ENCODE measurements at places on chromosomes 5 and 9.
A peak's percentile ranks its signal among the peaks of the same experiment; 100 is the strongest.

- DNase-seq: no peak
Observed at GRCh38 chr5:169416583-169417196, 115.8 kb upstream of the SLIT3 start.

DNA sequence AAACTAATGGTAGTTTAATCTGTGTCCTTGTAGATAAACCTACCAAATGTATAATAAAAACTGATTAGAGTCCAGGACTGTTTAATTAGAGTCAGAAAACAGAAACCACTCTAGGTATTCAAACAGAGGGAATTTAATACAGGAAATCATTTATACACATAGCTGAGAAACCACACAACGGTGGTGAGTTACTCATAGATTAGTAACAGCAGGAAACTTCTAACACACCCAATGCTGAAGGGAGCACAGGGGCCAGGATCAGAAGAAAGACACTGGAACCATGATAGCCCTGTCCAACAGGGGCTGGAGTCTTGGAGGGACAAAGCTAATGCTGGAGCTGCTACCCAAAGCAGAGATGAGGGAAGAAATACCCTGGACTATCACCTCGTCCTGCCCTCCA is 321.0 kb downstream of the ACTL7B start:
- no peak for DNase-seq

GRCh38 chr9:7348692-7349091 is 450.9 kb downstream of the DMAC1 start:
- DNase-seq: no peak

GRCh38 chr5:78508186-78508765 is 140.3 kb downstream of the LHFPL2 start:
- no peak for DNase-seq

- no peak for DNase-seq
Observed at GRCh38 chr5:1119312-1119831, 7.5 kb upstream of the SLC12A7 start.

GRCh38 chr5:54874337-54875021 is 110.9 kb downstream of the ESM1 start:
- no peak for DNase-seq

DNA sequence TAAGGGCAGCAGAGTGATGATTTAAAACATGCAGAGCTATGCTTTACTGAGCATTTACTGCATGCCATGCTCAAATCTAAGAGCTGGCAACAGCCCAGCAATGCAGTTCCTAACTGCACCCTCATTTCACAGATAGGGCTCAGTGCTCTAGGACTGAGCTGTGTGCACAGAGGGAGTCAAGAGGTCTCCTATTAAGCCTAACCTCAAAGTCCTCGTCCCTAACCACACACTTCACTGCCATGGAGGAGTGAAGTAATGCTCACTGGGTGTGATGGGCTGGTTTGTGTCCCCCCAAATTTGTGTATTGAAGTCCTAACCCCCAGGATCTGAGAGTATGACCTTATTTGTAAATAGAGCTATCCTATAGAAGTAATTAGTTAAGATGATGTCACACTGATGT is 25.9 kb downstream of the BARX1 start:
- DNase-seq: no peak

- DNase-seq: no peak
Observed at GRCh38 chr5:31346896-31347551, 153.5 kb downstream of the CDH6 start.

- no peak for DNase-seq
Observed at GRCh38 chr5:58649716-58650115, 66.8 kb downstream of the RAB3C start.

DNA sequence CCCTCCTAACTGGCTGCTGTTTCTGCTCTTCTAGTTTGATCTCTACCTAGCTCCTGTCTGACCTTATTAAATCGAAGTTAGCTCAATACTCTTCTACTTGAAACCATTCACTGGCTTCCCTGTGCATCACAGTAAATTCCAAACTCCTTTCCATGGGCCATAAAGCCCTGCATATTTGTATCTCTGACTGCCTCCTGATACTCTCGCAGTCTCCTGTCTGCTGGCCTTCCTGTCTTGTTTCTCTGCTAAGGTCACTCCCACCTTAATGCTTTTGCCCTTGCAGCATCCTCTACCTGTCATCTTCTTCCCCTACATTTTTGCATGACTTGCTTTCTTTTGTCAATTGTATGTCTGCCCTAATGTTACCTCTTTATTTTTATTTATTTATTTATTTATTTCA is 44.8 kb downstream of the SNCAIP start:
- no peak for DNase-seq

- DNase-seq: no peak
Observed at GRCh38 chr5:77360381-77360780, 131.7 kb downstream of the WDR41 start.

GRCh38 chr5:171688696-171689495 is 96.7 kb upstream of the SMIM23 start:
- no peak for DNase-seq

DNA sequence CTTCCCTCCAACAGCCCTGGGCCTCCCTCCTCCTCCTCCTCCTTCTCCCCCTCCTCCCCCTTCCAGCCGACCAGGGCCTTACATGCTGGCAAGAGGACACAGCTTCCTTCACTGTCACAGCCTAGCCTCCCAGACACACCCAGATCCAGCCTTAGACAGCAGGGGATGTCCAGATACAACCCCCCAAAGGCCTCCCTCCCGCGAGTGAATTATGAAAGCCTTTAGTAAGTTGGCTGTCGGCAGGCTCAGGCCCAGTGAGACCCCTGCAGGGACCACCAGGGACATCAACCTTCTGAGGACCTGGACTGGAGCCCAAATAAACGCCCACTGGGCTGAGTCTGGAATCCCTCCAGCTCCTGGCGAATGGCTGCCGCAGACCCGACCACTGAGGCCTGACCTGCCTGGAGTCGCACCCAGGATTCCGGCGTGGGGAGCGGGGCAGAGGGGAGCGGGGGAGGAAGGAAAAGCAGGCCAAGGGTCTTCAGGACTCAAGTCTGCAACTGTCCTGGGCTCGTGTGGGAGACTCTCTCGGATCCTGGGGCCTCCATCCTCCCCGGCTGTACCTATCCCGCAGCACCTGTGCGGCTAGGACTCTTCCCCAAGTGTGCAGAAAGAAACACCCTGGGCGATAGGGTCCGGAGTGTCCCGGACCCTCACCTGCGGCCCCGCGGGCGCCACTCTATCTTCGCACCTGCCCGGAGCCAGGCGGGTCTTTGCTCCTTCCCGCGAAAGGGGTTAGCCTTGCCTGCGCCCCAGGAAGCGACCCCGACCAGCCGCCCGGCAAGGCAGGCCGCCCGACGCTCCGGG is 705 bp downstream of the SEPTIN8 start:
- no peak for DNase-seq

GRCh38 chr9:17750269-17750668 is 171.4 kb downstream of the SH3GL2 start:
- no peak for DNase-seq

DNA sequence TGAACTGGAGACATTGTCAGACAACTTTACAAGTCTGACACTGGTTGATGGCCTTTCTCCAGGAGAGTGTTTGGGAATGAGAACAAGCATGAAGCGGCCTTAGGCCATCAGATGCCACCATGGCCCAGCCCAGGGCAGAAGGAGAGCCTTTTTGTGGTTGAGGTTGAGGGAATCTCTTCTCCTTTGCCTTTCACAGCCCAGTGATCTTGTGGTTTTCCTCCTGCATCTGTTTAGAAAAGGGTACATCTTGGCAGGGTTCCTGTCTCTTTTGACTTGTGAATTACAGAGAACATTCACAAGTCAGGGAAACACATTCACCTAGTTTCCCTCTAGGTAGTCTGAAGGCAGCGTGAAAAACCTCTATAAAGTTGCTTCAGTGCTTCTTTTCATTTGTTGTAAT is 27.5 kb downstream of the DMRT2 start:
- DNase-seq: no peak

DNA sequence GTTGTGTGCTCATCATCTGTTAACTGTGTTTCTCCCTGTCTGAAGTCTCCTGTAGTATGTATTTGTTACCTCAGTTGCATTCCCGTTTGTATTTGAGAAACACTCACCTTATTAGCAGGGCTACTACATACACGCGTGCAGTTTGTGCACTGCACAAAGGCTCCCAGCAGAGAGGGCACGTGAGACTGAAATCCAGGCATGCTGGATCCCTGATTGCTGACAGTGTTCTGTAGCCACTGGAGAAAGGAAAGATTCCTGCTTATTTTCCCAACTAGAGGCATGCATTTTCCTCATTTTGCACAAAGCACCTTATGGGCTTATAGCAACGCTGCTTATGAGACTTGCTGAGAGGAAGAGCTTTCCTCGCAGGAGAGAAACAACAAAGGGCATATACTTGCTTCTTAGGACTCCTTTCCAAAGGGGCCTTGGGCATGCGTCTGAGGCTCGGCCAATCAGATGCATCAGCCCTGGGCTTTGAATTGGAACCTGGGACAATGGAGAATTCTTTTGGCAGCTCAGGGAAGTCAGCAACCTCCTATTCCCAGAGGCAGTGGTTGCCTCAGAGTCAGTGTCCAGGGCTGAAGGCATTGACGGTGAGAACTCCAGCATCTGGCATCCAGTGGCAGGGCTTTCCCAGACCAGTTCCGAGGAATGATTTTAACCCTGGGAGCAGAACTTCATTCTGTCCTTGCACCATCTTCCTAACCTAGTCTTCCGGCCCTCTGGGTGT is 9.9 kb upstream of the MEGF10 start:
- no peak for DNase-seq

DNA sequence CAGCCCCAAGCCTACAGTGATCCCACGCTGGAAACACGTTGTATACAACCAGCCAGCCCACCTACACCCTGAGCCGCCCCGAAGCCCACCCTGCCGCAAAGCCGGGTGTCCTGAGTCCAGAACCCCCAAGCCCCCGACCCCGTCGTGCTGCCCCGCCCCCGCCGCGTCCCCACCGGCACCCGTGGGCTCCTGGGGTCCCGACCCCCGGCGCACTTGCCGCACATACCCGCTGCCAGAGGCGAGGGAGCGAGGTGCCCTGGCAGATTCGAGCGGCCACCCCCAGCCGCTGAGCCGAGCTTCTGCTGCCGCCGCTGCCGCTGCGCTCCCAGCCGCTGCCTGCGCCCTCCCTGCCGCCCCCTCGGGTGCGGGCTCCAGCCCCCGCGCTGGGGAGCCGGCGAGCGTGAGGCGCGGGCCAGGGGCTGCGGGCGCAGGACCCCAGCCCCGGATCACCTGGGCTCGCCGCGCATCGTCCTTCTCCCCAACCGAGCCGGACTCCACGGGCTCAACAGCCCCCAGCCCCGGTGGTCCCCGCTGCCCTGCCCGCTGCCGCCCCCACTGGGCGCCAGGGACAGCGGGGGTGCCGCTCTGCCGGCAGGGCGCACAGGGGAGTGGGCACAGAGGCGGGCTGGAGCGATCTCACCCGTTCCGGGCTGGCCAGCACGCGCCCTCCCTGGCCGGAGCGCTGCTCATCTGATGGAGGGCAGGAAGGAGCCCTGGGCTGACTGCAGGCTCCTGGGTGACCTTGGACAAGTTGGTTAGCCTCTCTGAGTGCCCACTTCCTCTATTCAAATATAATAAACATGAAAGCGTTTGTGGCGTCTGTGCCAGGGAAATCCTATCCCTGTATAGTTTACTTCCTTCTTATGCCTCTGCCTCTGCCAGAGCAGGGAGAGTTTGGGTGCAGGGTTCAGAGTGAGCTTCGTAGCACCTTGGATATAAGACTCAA is at the start of gene HTR4:
Gene HTR4 (minus strand): TSS at position 692 of the 946 bp plus-strand sequence. CDS start 17,513 bp downstream, outside the sequence.
- no peak for DNase-seq

DNA sequence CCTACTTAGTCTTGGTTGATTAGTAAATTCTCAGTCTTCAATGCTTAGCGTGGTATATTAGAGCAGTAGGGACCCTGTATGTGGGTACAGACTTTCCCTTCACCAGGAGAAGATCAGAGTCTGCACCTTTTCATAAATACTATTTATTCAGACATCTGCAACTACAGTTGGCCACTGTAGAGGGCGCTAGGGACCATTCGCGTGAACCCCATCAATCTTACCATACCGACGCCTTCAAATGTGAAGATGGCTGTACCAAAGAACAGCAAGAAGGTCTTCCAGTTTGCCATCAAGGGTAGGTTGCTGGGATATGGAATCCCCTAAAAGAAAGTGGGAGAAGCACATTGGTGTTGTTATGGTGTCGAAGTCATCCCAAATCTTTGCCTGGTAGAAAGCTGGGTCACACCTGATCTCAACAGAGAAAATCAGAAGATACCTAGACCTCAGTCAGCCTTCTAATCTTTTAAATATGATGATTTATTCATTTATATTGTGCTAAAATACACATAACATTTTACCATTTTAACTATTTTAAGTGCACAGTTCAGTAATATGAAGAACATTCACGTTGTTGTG is 19.1 kb downstream of the SLC36A3 start:
- no peak for DNase-seq

DNA sequence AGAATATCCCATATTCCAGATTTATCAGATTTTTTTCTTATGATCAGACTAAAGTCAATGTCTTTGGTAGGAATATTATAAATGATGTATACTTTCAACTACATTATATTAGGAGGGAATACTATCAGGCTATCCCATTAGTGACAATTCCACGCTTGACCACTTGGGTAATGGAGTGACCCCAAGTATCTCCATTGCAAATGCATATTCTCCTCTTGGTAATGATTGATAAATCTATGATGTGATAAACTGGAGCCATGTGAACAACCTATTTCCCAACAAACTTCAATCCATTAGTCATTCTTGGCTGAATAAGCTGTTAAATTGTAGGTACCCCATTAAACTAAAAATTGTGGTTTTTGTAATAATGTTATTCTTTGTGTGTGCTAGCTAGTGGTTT is 12.2 kb upstream of the MPDZ start:
- no peak for DNase-seq

DNA sequence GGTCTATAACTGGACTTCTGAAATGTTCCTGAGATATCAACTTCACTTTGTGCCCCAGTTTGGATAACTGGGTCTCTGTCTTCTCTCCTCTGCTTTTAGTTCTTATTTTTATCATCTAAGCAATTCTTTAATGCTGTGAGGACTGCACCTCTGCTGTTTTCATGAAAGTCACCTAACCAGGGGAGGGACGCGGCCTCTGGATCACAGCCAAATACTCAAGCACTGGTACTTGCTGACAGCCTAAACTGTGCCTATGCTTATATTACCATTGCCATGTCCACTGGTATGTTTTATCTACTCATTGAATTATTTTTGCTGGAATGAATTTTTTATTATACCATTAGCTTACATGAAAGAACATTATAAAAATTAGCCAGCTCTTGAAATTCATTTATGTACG is 674.0 kb downstream of the DMRTA1 start:
- no peak for DNase-seq

- no peak for DNase-seq
Observed at GRCh38 chr9:15157381-15157780, 149.6 kb downstream of the TTC39B start.

- no peak for DNase-seq
Observed at GRCh38 chr5:82562696-82563240, 284.6 kb upstream of the RPS23 start.

GRCh38 chr9:135692410-135692809 is 6.9 kb downstream of the SOHLH1 start:
- DNase-seq: no peak

- DNase-seq: no peak
Observed at GRCh38 chr5:43148417-43148816, 27.7 kb downstream of the ZNF131 start.

- DNase-seq: peak; percentile 85
Observed at GRCh38 chr5:98928873-98929709, at the start of gene CHD1. TSS of gene CHD1 (minus strand) at chr5:98929007. CDS start at chr5:98926386, 2,621 bp downstream.
